Activated CD4-positive, alpha-beta T cell treated with anti-CD3 and anti-CD28 coated beads, Interleukin-2, amount 50 U/mL, for 16 hours (primary cell): ENCODE measurements at places on chromosomes 12 and 14.

GRCh38 chr12:43880547-43880946 is 44.7 kb downstream of the TMEM117 start:
- DNase-seq, result no peak

DNA sequence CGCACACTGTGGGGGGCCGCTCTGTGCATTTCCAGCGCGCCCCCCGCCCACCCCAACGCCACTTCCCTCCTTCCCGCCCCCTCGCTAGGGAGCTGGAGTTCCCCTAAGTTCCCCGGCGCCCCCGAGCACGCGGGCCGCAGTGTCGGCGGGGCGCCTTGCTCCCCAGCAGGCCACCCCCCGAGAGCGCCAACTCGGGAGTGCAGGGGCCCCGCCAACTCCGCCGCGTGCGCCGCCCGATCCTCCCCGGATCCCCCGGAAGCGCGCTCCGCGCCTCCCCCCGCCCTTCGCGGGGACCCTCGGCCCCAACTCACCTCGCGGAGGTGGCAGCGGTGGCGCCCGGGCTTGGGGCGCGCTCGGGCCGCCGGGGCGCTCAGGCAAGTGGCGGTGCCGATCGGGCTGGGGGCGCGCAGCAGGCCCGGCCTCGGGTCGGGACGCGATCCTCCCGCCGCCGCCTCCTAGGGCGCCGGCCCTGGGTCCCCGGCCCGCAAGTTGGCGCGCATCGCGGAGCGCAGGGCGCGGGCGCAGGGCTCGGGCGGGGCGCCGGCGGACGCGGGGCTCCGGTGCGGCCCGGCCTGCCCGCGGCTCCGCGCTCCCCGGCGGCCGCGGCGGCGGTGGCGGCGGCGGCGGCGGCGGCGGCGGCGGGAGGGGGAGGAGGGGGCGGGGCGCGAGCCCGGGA is at the start of gene NCOR2:
NCOR2 (minus strand) TSS at position 616 of the 676 bp plus-strand sequence. CDS start 72,361 bp downstream, outside the sequence.
- DNase-seq, result peak; percentile 39

- no peak for DNase-seq
Measured at GRCh38 chr12:24198936-24199671, 249.6 kb upstream of the SOX5 start.

GRCh38 chr14:70188659-70189455 is at the start of gene SLC8A3:
Gene SLC8A3 (minus strand): TSS chr14:70188951. CDS start chr14:70168422, 20,529 bp downstream.
- peak; percentile 19 for DNase-seq

GRCh38 chr12:46472893-46473633 is 100.5 kb upstream of the SLC38A2 start:
- no peak for DNase-seq

GRCh38 chr14:51539571-51540037 is 112.1 kb upstream of the FRMD6 start:
- DNase-seq, result no peak

DNA sequence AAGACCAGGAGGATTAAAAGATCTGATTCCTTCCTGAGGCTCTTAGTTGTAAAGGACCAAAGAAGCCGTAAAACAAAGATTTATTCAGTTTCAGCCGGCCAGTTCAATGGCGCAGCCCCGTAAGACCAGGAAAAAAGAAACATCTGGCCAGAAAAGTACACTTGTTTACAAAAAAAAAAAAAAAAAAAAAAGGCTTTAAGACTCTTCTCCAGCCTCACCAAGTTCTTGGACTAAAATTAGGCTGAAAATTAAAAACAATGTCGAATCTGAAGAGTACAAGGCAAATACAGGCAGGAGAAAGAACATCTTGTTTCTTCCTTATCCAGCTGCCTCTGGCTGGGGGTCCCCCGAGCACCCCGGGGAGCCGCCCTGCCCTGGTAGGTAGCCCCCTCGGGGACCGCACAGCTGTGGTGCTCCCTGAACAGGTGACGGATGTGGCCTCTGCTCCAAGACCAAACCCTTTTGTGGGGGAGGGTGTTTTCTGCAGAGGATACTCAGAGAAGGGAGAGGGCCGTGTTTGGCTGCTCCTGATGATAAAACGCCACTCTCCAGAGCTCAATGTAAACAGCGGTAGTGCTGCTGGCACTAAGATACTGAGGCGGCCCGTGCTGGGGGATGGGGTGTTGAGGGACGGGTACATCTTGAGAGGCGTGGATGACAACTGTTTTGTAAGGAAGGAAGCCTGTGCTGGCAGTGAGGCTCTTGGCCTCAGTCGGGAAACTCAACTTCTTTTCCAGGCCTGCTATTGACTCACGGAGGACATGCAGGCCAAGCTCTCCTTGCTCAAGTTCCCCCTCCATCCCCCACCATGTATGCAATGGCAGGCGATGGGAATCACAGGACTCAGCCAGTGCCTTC is 201.0 kb upstream of the DIO3 start:
- DNase-seq, result no peak

- DNase-seq, result no peak
Measured at GRCh38 chr12:40632933-40633332, 59.3 kb upstream of the CNTN1 start.

GRCh38 chr14:93299866-93300265 is 33.0 kb downstream of the BTBD7 start:
- DNase-seq, result no peak

DNA sequence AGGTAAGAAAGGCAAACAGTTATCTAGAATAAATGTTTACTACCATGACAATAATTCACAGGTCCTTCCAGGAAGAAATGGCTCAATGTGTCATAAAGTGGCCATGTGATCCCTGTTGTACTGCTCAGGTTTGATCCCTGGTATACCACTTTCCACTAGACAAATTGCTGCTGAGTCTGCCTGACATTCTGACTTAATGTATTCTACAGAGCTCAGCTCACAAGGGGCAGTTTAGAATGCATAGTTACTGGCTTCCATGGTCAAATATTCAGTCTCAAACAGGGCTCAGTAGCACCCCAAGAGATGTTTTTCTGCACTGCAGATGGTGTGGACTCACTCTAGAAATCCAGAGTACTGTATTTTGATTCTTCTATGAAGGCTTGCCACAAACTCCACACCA is 21.8 kb downstream of the TSHR start:
- DNase-seq, result no peak
